ENCODE measurements at places on chromosomes 6 and 20.

DNA sequence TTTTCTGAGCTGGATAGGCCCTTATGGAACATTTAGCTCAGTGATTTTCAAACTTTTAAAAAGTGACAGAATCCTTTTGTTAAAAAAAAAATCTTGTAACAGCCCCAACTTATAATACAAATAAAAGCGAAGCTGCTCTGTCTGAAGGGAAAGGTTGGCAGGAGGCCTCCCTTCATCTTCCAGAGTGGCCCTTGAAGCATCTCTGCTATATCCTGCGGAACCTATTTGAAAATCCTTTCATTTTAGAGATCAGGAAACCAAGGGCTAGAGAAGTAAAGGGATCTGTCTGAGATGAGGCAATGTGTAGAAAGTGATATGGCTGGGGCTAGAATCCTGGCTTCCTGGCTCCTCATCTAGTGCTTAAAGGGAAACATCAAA is 107.8 kb downstream of the UBE3D start:
- no peak for DNase-seq

- DNase-seq: no peak
Measured at GRCh38 chr6:90860822-90861601, 274.1 kb upstream of the MAP3K7 start.

GRCh38 chr6:116564921-116565872 is 6.1 kb upstream of the RWDD1 start:
- no peak for DNase-seq

DNA sequence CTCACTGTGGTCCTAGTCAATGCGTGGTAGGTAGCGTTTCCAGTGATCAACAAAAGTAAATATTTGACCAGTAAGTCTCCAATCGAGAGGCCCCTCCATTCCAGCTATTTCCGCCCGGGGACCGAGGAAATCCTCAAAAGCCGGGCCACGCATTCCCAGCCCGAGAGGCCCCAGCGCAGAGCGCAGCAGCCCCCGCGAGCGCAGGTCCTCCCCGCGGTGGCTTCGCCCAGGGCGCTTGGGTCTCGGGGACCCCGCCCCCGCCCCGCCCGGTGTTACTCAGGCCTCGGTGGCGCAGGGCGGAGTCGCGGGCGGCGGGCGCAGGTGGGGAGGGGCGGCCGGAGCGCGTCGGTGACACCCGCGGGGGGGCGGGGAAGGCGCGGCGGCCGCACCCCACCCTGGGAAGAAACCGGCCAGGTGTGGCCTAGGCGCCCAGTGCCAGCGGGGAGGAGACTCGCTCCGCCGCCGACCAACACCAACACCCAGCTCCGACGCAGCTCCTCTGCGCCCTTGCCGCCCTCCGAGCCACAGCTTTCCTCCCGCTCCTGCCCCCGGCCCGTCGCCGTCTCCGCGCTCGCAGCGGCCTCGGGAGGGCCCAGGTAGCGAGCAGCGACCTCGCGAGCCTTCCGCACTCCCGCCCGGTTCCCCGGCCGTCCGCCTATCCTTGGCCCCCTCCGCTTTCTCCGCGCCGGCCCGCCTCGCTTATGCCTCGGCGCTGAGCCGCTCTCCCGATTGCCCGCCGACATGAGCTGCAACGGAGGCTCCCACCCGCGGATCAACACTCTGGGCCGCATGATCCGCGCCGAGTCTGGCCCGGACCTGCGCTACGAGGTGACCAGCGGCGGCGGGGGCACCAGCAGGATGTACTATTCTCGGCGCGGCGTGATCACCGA is at the start of gene DSP:
DSP (plus strand) TSS at position 497 of the 890 bp plus-strand sequence; CDS start at position 742, 245 bp downstream.
- DNase-seq: no peak

GRCh38 chr20:57482796-57483195 is 42.1 kb downstream of the CTCFL start:
- no peak for DNase-seq

GRCh38 chr6:116190550-116190949 is 63.3 kb downstream of the TSPYL4 start:
- no peak for DNase-seq

- no peak for DNase-seq
Measured at GRCh38 chr6:110414669-110415068, 706 bp downstream of the DDO start.

- DNase-seq: no peak
Measured at GRCh38 chr6:32623693-32624092, 13.5 kb upstream of the HLA-DQA1 start.

- DNase-seq: no peak
Measured at GRCh38 chr6:15500078-15500740, 162.6 kb downstream of the DTNBP1 start.

DNA sequence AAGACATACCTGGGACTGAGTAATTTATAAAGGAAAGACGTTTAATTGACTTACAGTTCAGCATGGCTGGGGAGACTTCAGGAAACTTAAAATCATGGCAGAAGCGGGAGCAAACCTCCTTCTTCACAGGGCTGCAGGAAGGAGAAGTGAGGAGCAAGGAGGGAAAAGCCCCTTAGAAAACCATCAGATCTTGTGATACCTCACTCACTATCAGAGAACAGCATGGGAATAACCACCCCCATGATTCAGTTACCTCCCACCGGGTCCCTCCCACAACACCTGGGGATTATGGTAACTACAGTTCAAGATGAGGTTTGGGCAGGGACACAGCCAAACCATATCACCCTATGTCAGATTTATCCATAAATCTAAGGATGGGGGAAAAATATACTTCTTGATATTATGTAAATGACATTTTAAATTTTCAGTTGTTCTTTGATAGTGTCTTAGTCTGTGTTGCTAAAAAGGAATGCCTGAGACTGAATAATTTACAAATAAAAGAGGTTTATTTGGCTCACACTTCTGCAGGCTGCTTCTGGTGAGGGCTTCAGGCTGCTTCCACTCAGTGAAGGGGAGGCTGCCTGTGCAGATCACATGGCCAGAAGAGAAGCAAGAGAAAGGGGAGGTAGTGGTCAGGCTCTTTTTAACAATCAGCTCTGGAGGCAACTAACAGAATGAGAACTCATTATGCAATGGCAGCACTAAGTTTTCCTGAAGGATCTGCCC is 1.2 kb upstream of the MCM9 start:
- no peak for DNase-seq

GRCh38 chr20:42678895-42679294 is 510.8 kb downstream of the PTPRT start:
- DNase-seq: no peak

DNA sequence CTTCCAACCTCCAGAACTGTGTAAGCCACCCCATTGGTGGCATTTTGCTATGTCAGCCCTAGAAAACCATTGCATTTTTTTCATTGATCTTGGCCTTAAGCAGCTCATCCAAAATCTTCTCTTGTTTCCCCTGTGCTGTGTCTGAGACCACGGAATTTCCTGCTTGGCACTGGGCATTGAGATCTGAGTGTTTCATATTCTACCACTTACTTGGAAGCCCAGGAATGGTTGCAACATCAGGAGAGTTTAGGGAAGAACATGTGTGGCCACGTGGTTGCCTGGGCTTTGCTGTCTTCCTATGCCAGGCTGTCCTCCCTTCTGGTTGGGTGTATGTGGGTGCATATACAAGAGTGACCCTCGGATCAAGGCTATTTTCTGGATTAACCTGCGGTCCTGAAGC is 139.3 kb upstream of the PMEPA1 start:
- no peak for DNase-seq

DNA sequence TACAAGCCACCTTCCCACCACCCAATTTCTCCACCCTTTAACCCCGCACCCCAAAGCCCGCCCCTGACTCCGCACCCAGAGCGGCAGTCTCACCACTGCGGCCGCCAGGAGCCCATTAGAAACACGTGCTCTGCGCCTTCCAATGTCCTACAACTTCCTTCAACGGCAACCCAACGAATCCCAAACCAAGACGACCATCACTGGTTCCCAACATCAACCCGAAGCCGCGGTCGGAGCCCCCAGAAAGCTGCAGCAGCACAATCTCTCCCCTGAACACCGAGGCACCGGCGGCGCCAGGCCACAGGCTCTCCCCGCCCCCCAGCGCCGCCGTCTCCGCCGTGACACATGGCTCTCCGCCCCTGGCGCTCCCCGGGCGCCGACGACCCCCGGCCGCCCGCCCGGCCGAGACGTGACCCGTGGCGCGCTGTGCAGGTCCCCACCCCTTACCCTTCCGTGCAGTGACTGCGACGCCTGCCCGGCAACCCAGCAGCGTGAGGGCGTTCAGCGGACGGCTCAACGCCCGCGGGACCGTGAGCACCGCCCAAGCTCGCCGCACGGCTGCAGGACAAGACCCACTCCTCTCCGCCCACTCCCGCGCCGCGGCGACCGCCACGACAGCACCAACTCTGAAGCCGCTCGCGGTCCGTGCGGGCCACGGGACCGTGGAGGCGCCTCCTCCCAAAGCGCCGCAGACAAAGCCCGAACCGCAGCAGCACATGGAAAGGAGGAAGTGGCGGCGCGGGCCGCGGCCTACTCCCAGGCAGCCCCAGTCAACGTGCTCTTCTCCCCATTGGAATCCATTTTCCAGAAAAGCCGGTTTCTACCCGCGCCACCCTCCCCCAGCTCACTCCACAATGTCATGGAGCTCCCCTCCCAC is 551 bp downstream of the SYNCRIP start:
- DNase-seq: no peak

GRCh38 chr20:23146857-23147637 is 60.9 kb upstream of the CD93 start:
- DNase-seq: no peak

DNA sequence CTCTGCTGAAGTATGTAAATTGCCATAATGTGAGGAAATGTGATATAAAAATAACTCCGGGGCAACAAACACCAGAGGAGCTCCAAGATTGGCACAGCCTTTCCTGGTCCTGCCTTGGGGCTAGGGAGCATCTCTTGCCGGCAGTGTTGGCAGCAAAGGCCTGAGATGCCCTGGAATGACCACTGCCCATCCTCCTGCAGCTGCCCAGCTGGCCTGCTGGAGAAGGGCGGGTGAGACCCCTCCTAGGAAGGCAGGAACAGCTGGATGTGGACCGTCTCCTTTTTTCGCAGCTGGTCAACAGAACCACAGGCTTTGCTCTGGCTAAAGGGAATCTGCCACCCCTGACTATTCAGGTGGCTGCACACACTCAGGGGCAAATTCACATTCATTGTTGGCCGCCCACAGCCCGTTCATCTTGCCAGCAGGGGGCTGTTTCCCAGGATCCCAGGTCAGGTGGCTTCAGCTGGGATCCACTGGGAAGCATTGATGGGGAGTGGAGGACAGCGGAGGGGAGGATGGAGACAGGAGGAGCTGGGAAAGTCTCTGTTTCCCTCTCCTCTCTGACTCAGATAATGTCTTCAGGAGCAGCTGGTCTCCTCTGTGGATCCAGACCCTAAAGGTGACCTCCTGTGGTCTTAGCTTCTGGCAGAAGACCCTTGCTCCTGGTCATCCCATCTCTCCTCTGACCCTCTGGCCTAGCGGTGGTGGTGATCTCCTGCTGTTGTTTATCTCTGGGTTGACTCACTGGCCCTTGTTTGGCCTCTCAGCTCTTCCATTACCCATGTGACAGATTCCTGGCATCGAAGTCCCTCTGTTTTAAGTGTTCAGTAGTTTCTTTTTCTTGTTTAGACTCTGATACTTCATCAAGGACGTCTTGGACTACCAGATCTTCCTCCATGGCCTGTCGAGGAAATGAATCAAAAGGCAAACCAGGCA is 336.7 kb downstream of the DHX35 start:
- DNase-seq: no peak

DNA sequence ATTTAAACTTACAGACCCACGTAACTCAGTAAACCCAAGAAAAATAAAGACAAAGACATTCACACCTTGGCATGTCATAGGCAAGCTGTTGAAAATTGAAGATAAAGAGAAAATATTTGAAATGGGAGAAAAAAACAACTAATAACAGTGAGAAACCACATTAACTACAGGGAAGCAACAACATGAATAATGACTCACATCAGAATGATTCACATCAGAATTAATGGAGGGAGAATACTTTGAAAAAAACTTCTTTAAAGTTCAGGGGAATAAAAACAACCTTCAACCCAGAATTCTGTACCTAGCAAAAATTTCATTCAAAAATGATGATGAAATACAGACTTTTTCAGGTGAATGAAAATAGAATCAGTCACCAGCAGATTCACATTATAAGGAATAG is 32.9 kb upstream of the SLC22A3 start:
- DNase-seq: no peak

DNA sequence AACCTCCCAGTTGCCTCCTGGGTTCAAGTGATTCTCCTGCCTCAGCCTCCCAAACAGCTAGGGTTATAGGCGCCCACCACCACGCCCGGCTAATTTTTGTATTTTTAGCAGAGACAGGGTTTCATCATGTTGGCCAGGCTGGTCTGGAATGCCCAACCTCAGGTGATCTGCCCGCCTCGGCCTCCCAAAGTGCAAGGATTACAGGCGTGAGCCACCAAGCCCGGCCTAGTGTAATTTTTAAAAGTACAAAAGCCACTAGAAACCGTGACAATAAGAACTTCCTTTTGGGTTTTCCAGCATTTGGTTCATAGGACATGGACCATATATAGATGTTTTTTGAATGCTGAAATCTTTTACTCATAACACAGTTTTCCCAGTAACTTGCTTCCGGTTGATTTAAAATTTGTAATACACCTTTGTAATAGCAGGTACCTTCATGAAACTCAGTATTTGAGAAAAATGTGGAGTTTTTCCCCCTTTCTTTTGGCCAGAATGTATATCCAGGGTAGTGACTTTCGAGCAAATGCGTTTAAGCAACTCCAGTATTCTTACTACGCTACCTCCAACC is 467 bp downstream of the PXT1 start:
- no peak for DNase-seq

- DNase-seq: no peak
Measured at GRCh38 chr6:134642279-134642678, 307.6 kb downstream of the ALDH8A1 start.

GRCh38 chr6:167665698-167666330 is 160.9 kb upstream of the AFDN start:
- DNase-seq: no peak

DNA sequence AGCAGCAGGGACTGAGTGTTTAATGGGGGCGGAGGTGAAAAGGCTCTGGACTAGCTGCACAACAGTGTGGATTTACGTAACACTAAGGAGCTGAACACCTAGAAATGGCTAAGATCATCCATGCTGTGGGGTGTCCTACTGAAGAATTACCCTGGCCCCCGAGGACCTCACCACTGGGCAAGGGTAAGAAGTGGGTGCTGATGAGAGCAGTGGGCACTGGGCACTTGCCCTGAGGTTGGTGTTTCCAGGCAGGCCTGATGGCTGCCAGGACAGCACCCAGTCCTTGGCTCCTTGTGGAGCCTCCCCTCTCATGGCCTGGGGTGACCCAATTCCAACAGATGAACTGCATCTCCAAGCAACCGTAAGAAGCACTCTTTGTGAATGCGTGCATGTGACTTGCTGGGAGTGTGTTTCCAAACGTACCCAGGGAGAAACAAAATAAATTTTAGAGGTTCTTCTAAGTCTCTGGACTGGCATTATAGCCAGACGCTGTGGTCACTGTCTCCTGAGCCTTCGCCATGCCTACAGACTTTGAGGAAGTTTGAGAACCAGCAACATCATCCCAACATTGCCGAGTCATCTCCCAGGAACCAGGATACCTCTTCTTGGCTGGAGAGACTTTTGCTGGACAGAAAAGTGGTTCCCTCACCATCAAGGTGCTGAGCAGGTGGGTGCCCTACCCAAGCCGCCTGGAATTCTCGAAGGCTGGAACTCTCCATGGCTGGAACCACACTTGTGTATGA is 245.9 kb downstream of the ERMARD start:
- no peak for DNase-seq

GRCh38 chr6:75431379-75431778 is 62.2 kb downstream of the FILIP1 start:
- DNase-seq: no peak

Data from HS-27A (cell line).